ENCODE measurements at places on chromosomes 7 and 10. TPM values are rescaled to one million over a fixed set of nuclear protein-coding genes. Genes with fewer than 3 reads are reported as not detected.

GET4 gene
- total RNA-seq = 53.8 TPM

MKRN1 gene
- total RNA-seq = 103 TPM

DNA sequence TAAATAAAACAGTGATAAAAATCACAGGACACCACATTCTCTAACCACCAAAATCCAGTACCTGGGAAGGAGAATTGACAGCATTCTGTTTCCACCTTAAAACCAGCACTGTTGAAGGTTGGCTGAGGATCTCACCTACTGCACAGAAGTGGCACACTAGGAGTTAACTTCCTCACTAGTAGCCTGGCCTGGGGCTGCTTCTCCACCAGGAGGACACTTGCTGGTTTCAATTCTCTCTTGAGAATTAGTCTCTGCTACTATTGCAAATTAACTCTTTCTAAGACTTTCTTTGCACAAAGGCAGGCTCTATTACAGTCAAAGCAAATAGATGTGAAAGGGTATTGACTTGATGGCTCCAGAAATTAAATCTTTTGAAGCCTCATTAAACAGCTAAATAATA lies 2.3 kb upstream of the CTTNBP2 start:
- DNase-seq = no peak

- DNase-seq = no peak
Observed at GRCh38 chr10:129758207-129759021, 205.7 kb downstream of the EBF3 start.

DNA sequence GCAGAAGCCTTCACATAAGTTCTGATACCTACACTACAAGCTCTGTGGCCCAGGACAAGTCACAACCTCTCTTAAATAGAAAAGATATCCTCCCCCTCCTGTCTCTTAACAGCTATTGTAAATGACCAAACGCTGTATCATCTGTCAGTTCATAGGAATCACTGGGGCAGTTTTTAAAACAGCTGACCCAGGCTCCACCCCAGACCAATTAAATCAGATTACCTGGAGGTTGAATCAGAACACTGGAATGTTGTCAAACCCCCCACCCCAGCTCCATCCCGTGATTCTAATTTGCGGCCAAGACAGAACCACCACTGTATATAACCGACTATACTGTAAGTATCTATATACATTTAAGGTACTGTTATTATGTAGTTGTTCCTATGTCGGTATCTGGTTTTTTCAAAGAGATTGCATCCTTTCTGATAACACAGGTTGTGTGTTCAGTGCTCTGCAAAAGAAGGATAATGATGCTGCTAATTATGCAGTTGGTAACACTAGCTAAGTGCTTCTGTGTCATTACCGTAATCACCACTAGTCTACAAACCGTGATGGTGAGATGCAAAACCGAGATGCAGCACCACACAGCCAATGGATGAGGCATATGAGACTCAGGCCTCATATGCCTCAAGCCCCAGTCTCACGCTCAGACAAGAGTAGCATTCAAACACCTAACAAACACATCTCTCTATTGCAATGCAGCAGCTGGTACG lies 47.4 kb downstream of the TNS3 start:
- no peak for DNase-seq

DNA sequence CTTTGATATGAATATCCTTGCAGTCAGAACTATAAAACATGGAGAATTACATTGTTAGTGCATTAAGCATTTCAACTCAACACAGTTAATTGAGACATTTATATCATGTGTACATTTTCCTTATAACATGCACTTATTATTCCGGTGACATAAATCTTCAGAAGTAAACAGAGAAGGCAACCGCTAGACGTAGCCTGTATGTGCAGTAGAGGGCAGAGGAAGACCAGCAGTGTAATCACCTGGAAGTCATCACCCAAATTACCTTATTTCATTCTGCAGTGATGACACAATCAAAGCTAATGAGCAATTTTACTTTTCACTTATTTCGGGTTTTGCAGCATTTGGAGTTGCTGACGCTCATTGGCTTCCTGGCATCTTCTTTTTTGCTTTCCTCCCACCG lies 394.6 kb downstream of the SDK1 start:
- DNase-seq = no peak

GRCh38 chr7:109246330-109247077 lies 676.8 kb downstream of the DNAJB9 start:
- DNase-seq = no peak

GRCh38 chr10:7408291-7409044 lies 2.4 kb downstream of the SFMBT2 start:
- DNase-seq = peak; percentile 59

TMEM236 gene
- total RNA-seq = 3.3 TPM

GRCh38 chr10:11086177-11086840 lies 68.6 kb downstream of the CELF2 start:
- peak; percentile 64 for DNase-seq

DNA sequence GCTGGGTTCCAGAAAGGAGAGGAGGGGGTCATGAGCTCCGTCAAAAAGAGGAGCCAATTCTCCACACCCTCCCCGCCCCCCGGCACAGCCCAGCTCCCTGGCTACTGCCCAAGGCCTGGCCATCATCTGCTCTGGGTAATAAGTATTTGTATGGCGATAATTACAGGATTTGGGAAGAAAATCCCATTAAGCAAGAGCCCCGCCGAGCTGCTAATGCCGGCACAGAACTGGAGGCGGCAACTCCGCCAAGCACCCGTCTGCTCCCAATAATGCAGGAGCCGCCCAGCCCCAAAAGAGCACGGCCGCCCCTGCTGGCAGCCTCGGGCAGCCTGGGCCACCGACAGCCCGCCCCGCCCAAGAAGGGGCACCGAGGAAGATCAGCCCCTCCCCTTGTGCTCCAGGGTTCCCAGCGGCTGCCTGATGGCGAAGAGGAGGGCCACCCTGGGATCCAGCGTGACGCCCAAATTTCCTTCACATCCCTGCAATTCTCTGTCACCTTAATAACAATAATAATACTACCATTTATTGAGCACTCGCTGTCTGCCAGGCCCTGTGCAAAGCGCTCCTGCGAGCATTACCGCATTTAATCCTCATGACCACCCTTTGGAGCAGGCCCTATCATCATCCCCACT lies 5.9 kb downstream of the SLIT1 start:
- DNase-seq = no peak

GRCh38 chr7:25326501-25327156 lies 98.3 kb upstream of the NPVF start:
- DNase-seq = no peak

DNA sequence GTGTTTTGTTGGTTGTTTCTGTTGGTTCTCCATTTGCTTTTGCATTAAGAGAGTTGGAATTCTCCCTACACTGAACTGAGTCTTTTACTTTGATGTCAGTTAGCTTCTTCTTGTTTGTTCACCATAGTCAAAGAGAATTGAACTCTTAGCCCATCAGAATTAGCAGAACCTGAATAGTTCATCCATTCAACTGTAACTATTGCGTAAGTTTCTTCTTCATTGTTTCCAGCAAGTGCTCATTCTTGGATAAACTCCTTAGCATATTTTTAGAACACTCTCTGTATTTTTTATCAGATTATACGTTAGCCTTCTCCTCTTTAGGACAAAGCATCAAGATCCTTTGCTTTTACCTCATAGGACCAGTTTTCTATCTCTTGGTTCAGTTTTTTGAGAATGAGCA lies 128.4 kb upstream of the RAB11FIP2 start:
- DNase-seq = no peak

GRCh38 chr7:2353113-2353935 lies 1.3 kb upstream of the EIF3B start:
- DNase-seq = no peak

GRCh38 chr7:68246189-68246633 lies 1249.6 kb downstream of the TYW1 start:
- no peak for DNase-seq

DNA sequence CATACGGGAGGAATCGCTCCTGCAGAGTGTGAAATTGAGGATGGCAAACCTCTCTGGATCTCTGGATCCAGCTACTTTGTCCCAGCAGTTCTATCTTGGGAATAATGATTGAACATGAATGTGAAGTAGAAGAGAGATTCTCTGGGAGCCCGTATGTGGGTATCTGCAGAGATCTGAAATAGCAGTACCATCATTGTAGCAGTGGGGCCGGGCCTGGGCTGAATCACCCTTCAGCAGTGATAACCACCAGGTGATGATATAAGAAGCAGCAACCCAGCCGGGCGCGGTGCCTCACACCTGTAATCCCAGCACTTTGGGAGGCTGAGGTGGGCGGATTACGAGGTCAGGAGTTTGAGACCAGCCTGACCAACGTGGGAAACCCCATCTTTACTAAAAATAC lies 51.9 kb downstream of the SKIDA1 start:
- DNase-seq = no peak

- no peak for DNase-seq
Observed at GRCh38 chr10:20993830-20994527, 96.9 kb upstream of the NEBL start.

DNA sequence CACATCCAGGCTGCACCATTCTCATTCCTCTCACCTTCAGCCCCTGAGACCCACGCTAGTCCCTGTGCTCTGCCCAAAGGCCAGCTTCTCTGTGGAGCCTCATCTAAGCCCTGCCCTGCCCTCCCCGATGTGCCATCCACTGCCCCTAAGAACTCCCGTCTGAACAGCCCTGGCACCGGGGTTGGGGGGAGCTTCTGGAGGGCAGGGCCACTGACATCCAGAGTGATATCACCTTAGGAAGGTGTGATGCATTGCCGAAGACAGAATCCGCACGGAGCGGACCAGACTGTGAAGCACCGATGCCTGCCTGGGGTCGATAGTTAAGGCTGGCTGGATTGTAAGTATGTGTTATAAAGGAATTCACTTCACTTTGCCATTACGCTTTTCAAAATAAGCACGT lies 511.0 kb downstream of the PTPRN2 start:
- no peak for DNase-seq

- no peak for DNase-seq
Observed at GRCh38 chr7:85324145-85324799, 137.4 kb upstream of the SEMA3D start.

- no peak for DNase-seq
Observed at GRCh38 chr10:132713421-132714095, 72.4 kb downstream of the NKX6-2 start.

IGF2BP3 gene
- not detected for total RNA-seq

DNA sequence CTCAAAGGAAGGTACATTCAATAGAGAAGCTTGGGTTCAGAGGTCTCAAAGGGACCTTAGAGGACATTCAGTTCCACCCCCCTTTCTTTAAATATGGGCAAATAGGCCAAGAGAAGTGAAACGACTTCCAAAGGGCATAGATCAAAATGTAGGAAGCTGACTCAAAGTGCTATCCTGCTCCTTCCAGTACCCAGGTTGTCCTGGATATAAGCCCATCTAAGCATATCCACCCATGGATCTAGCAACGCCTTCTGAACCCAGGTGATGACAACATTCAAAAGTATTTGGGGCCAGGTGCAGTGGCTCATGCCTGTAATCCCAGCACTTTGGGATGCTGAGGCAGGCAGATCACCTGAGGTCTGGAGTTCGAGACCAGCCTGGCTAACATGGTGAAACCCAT lies 5.3 kb downstream of the ATXN7L1 start:
- no peak for DNase-seq

WNT8B gene
- not detected for total RNA-seq

- DNase-seq = no peak
Observed at GRCh38 chr7:117645481-117646165, 165.8 kb downstream of the CFTR start.

GRCh38 chr10:96706331-96706853 lies 13.9 kb downstream of the PIK3AP1 start:
- no peak for DNase-seq

UBE2D1 gene
- total RNA-seq = 3.5 TPM

DNA sequence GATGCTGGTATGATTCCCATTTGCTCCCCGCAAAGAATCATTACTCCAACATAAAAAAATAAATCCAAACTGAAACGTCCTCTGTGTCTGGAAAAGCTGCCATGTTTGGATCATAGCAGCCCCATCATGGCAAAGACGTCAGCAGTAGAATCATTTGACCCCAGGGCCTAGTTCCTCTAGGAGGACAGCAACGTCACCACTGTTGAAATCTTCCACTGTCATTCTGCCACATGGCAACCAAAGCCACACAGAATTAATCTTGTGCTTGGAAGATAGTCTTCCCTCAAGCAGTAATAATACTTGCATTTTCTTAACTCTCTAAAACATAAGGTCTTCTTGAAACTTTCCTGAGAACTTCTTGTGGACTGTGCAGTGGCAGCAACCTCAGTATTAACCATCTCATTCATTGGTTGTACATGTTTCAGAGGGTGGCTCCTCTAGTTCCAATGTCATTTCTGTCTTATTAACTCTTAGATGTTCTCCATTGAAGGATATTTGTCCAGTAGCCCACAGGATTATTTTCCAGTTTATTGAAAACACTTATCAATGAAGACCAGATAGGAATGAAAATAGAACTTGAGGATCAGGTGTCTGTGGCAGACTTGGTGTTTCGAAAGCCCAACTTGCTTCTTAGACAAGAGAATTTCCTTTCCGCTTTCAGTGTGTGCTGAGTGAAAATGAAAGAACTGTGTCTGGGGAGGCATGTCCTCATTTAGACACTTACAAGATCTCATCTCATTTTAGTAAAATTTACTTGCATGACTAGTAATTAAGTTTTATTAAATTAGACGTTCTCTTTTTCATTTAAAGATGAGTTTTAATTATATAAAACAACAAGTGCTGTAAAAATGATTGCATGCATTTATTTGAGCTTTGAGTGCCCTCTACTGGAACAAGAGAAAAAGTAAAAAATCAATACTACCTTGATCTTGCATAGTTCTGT lies 28.9 kb upstream of the INHBA start:
- DNase-seq = no peak

- no peak for DNase-seq
Observed at GRCh38 chr10:53997953-53998352, 803.1 kb downstream of the PCDH15 start.

DNA sequence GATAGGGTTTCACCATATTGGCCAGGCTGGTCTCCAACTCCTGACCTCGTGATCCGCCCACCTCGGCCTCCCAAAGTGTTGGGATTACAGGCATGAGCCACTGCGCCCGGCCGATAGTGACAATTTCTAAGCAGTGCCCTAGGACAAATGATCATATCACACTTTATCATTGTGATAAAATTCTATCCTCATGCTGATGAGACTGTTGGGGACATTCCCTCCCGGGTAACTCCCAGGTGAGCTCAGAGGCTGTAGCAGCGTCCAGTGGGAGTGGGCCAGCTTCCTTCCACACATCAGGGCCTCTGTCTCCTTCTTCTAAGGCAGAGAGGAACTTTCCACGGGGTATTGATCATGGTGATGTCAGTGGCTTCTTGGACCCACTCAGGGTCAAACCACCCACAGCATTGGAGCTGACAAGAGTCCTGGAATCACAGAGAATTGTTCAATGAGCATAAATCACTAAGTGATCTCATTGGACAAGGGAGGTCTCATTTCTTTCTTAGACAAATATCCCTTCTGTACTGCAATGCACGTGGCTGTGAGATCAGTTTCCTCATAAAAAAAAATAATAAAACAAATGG lies 256.1 kb downstream of the KLF6 start:
- no peak for DNase-seq

GRCh38 chr7:84237533-84238173 lies 43.1 kb upstream of the SEMA3A start:
- no peak for DNase-seq

Measured in Peyer's patch (tissue), 4 donors.